ENCODE measurements at places on chromosomes 6 and 20.

DNA sequence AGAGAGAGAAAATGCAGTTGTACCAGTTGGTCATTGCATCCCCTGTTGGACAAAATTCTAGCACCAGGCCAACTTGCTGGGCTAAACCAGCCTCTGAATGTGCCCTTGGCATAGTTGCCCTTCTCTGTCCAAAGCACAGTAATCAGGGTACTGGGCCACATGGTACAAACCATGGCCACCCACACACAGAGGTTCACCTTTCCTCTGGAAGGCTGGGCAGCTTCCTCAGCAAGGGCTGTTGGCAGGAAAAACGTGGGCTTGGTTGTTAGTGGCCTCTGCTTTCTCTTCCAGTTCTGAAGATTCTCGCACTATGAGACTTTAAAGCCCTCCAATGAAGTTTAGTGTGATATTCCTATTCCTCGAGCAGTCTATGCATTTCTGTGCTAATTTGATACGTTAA, 706 bp downstream of the DDO start:
- no peak for DNase-seq

- DNase-seq: no peak
Measured at GRCh38 chr6:154868143-154868594, 126.9 kb upstream of the TIAM2 start.

DNA sequence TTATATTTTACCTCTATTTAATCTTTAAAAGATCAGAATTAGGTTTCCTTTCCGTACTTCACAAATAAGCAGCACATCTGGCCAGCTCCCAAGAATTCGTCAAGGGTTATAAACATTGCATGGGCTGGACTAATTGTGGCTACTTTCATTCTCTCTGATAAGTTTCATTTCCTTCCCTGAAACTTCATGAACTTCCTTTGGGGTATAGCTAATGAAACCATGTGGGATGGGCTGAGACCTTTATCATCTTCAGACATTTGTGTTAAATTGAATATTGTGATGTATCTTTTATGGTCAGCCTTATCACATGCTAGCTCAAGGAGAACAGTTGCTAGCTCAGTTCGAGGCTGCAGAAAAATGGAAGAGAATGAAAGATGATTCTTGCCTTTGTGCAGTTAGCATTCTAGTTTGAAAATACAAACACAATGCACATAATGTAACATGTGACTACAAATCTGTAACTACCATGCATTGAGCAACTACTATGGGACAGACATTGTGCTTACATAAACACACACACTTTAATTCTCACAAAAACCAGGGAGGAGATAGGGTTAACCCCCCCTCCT, 1.7 kb upstream of the GMPR start:
- no peak for DNase-seq

- no peak for DNase-seq
Measured at GRCh38 chr6:26235302-26235670, 129.7 kb upstream of the BTN3A2 start.

GRCh38 chr6:67068781-67069180, 1361.8 kb upstream of the EYS start:
- no peak for DNase-seq

Data from activated T-helper 9 cell treated with anti-CD3 and anti-CD28 coated beads, Interleukin-2, amount 50 U/mL, for 16 hours (primary cell).